ENCODE measurements at places on chromosomes 1 and 21.

- peak; percentile 11 for DNase-seq
Observed at GRCh38 chr1:164641353-164641730, 82.4 kb downstream of the PBX1 start.

GRCh38 chr1:153848805-153849204, 73.6 kb downstream of the SLC27A3 start:
- no peak for DNase-seq

DNA sequence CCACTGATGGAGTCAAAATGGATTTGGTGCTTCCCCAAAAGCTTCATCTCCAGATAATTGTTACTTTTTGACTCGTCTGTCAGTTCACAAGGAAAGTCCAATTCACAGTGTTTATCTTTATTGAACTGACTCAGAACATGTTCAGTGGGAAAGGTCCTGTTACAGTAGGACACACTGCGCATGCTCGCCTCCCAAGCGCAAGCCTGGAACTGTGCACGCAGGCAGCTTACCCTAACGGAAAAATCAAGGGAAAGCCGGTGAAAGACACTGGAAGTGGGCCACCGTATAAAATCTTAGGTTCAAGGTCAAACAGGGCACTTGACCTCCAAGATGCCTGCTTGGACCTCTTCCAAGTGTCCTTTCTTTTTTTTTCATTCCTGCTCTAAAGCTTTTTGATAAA, 174.6 kb downstream of the USP25 start:
- no peak for DNase-seq

DNA sequence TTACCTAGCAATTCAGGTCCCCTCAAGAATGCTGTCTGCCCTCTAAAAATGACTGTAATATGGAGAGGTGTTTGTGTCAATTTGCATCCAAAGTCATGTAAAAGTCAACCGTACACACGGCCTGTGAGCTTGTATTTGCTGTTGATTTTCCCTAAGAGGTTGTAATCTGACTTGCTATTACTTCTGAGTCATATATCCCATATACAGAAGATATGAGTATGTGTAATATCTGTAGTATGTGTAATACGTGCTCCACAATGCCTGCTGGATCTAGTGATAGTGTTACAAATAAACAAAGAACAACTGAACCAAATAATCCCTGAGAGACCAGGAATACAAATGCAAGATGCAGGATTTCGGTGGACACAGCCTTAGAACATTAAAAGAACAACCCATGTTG, 1.4 kb upstream of the KCNJ6 start:
- no peak for DNase-seq

DNA sequence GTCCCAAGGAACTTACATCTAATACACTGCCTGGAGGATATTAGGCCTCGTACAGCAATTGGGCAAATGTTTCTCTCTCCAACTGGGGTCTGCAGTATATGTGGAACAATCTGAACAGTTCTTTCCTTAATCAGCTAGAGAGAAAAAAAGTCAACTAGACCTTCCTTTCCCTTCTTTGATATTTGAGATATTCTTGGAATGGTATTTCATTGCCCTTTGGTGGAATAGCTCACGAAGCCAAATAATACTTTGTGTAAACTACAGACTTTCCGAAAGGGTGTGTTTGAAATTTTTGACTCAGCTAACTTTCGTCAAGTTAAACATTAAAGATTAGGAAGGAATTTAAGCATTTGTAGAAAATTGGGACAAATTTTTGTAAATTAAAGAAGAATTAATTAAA, 425.6 kb downstream of the RWDD3 start:
- DNase-seq, result no peak

DNA sequence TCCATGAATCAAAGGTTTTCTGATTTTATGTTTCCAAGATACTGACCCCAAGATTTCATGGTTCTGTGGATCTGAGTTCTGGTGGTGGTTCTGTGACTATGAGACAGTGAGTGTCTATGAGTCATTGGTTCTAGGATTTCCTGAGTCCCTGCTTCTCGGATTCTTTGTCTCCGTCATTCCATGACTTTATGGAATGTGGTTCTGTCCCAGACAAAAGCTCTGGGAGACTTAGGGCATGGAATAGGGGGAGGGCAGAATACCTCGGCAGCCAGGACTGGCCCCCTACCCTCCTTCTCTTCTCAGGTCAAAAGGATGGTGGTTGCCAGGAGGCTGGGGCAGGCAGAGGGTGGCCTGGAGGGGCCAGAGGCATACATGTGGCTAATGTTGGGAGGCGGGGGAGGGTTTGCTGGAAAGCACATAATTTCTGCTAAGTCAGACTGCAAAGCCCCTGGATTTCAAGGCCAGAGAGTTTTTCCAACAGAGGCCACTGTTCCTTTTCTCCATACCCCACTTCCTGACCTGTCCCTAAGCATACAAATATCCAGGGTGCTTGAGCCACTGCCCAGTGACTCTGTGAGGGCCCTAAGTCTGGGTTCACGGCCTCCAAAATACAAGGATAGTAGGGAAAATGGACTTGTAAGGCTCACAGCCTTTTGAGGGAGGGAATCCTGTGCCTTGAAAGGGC, 17.2 kb downstream of the CDCP2 start:
- no peak for DNase-seq
